ENCODE measurements at places on chromosomes 4 and X.
A peak's percentile ranks its signal among the peaks of the same experiment; 100 is the strongest.

DNA sequence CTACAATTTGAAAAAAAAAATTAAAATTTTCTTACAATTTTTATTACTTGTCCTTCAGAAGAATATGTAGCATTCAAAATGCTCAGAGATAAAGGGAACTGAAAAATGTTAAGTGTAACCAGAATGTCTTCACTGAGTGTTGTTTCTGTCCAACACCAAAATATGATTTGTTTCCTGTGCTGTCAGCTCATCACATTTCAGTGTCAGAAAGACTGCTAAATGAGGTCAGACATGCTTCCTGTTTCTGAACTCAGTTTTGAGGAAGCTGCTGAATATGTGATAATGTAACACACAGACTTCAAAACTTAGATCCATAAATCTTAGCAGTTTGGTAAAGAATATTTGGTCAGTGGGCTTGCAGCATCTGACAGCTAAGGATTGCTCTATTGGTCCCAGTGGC, 1849.7 kb downstream of the PCDH7 start:
- DNase-seq: no peak

- peak; percentile 21 for DNase-seq
These were observed 637 bp downstream of the AMER1 start for GRCh38 chrX:64204701-64205440.

DNA sequence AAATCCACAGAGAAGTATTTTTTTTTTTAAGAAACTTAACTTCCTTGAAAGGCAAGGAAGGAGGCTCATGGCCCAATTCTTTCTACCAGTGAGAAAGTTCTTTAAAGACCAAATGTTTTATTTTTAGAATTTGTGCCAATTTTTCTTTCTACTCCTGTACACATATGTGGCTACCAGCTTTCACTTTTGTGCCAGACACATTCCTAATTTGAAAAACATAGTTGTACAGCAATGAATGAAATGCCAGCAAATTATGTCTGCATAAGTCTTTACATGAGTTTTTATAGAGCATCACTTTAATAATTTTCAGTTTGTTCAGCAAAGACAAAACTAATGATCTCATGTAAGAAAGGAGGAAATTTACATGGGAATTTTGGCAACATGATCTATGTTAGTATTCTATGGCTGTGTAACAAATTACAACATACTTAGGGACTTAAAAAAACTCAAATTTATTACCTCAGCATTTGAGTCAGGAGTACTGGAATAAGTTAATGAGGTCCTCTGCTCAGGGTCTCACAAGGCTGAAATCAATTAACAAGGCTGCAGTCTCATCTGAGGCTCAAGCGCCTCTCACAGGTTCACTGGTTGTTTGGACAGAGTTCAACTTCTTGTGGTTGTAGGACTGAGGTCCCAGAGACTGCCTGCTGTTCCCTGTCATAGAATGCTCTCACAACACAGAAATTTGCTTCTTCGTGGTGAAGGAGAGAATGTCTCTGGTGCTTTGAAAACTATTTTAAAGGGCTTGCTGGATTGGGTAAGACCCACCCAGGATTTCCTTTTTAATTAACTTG, 678.2 kb upstream of the FAM241A start:
- DNase-seq: no peak

DNA sequence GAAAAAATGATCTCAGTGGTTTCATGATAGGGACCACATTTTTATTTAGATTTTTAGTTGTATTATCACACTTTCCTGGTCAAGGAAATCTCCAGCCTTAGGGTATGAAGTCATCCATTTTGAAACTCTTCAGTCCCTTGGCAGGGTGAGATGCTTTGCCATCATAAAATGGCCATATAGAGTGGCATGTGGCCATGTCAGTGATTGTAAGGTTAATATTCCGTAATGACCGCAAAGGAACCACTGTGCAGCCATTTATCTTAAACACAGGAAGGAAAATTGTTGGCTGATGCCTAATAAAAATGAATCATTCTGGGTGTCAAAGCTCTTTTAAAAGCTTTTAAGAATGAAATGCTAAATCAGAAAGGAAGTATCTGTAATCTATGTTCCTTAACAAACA, 35.6 kb downstream of the COMMD8 start:
- DNase-seq: no peak
